ENCODE measurements at places on chromosomes 16 and 17.

- DNase-seq = no peak
These were observed 25.2 kb downstream of the NLRP1 start for GRCh38 chr17:5558815-5559785.

DNA sequence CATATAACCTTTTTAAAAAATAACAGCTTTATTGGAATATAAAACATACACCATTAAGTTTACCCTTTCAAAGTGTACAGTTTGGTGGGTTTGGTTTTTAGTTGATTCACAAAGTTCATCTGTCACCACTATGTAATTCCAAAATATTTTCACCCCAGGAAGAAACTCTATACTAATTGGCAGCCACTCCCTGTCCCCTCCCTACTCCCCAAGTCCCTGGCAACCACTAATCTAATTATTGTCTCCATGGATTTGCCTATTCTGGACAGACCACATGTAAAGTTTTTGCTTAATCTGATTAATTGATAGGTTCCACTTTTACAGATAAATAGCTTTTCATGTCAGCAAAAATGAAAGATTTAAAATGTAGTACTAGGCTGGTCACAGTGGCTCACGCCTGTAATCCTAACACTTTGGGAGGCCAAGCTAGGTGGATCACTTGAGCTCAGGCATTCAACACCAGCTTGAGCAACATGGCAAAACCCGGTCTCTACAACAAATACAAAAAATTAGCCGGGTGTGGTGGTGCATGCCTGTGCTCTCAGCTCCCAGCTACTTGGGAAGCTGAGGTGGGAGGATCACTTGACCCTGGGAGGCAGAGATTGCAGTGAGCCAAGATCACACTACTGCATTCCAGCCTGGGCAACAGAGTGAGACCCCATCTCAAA is 25.0 kb upstream of the MAPK3 start:
- no peak for DNase-seq

GRCh38 chr16:49127103-49127502 is 154.5 kb downstream of the CBLN1 start:
- DNase-seq = no peak

DNA sequence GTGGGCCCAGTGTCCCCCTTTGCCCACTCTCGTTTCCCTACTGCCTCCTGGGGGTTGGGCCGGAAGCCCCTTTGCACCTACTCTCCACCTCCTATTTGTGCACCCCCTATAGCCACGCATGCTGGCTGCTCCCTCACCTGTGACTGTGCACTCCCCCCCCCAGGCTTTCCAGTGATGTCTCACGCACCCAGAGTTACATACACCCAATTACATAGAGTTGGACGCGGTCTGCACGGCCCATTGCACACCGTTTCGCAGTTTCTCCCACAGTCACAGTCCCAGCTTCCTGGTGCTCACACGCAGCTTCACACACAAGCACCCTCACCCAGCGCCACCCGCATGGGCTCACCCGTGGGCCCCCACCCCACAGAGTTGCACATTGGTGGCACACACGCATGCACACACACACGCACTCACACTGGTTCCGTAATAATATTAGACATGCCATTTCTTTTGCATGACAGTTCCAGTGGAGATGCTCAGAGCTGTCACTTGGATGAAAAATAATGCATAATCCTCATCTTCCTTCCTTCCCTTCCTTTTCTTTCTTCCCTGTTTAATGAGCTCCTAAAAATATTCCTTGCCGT is 21.5 kb upstream of the C1QL1 start:
- DNase-seq = no peak

DNA sequence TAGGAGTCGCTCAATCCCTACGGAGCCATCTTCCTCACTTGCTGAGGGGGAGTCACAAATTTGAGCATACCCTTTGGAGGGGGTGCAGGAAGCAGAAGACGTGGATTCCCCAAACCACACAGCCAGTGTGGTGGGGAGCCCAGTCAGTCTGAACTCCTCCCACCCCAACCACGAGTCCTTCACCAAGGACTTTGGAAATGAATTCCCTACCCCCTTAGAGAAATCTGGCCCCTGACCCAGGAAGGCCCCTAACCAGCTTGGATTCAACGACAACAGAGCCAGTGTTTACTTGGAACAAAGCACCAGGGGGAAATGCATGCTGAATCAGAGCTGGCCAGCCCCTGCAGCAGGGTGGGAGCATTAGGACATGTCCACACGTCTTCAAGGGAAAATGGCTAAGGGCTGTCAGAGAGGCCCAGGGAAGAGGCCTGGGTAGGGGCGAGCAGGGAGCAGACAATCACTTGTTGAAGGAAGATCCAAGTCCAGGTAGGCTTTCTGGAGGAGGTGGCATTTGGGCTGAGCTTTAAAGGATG is 5.5 kb upstream of the TMEM92 start:
- no peak for DNase-seq

GRCh38 chr17:82832411-82832810 is 7.4 kb downstream of the ZNF750 start:
- DNase-seq = no peak

DNA sequence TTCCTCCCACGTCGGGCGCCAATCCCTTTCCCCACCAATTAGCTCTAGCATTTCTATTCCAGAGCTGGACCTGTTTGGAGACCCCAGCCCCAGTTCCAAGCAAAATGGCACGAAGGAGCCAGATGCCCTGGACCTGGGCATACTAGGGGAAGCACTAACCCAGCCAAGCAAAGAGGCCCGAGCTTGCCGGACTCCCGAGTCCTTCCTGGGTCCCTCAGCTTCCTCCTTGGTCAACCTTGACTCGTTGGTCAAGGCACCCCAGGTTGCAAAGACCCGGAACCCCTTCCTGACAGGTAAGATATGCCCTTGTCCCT is 5.6 kb upstream of the SPATA20 start:
- no peak for DNase-seq

- peak; percentile 68 for DNase-seq
These were observed 6.8 kb downstream of the PRCD start for GRCh38 chr17:76546556-76547182.

DNA sequence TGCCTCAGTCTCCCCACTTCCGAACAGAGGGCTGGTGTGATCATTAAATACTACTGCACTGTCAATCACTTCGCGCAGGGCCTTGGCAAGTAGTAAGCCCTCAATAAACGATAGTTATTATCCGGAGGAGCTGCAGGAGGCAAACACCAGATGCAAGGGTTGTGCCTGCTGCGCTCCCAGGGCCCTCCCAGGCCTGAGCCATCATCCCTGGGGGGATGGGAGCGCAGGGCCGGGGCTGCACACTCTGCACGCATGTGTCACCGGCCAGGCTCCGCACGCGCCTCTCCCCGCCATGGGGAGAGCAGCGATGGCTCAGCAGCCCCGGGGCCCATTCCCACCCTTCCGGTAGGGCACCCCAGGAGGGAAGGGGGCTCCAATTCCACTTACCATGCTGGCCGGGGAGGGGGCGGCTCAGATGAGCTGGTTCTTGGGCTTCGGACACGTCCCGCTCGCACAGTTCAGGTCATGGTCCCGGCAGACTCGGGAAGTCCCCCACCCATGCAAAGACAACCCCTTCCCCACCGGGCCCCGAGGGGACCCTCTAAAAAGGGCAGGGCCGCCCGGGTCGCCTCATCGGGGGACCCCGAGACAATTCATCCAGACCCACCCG is 681 bp downstream of the XPO6 start:
- peak; percentile 75 for DNase-seq

DNA sequence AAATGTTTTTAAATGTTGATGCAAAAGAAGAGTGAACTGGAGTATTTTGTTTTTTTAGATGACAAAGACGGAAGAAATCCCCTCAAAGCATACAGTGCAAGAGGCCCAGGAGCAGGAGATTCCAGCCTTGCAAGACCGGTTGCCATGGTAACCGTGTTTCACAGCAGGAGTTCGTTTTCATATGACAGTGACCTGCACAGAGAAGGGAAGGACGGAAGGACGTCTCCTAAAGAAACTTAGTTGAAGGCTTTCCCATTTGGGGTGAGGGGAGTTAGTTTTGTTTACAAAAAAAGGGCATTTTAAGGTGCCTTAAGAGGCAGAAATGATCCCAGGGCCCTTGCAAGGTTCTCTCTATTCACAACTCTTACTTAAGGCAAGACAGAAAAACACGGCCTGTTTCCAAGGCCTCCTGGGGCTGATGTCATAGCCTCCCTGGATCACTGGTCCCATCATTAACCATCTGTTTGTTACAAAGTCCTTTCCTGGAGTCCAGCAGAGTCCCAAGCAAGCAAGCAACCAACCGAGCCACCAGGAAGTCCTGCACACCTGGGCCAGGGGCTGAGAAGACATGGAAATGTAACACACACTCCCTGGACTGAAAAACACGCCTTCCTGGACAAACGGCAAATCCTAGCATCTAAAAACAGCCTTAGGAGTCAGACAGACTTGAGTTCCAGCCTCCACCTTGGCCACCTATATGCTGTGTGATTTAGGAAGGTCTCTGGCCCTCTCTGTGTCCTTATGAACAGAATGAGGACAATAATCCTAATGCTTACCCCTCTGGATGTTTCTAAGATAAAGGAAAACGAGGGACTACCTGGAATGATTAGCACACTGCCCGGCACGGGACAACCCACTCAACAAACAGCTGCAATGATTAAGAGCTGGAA is 30.3 kb upstream of the RPH3AL start:
- DNase-seq = peak; percentile 38

GRCh38 chr17:48841395-48841831 is 10.6 kb downstream of the CALCOCO2 start:
- DNase-seq = no peak

- no peak for DNase-seq
These were observed 676 bp downstream of the CPD start for GRCh38 chr17:30379303-30379902.

- no peak for DNase-seq
These were observed 22.3 kb downstream of the HAPSTR1 start for GRCh38 chr16:9113707-9114106.

DNA sequence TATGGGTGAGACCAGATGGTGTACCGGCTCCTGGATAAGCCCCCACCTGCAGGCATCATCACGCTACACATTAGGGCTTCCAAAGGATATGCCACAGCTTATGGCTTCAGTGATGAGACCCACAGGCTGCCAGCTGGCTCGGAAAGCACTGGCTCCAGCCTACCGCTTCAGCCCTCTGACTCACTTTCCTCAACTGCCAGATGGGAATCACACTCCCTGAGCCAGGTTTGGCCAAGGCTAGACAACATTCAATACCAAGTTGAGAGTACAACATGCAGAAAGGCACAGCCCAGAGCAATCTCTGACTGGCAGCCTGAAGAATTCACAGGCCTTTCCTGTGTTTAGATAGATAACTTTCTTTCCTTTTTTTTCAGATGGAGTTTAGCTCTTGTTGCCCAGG is 10.3 kb downstream of the CENPV start:
- DNase-seq = peak; percentile 82

GRCh38 chr17:43679911-43680310 is 18.2 kb upstream of the MEOX1 start:
- DNase-seq = no peak

- no peak for DNase-seq
These were observed 1.6 kb downstream of the MPO start for GRCh38 chr17:58279016-58279711.

DNA sequence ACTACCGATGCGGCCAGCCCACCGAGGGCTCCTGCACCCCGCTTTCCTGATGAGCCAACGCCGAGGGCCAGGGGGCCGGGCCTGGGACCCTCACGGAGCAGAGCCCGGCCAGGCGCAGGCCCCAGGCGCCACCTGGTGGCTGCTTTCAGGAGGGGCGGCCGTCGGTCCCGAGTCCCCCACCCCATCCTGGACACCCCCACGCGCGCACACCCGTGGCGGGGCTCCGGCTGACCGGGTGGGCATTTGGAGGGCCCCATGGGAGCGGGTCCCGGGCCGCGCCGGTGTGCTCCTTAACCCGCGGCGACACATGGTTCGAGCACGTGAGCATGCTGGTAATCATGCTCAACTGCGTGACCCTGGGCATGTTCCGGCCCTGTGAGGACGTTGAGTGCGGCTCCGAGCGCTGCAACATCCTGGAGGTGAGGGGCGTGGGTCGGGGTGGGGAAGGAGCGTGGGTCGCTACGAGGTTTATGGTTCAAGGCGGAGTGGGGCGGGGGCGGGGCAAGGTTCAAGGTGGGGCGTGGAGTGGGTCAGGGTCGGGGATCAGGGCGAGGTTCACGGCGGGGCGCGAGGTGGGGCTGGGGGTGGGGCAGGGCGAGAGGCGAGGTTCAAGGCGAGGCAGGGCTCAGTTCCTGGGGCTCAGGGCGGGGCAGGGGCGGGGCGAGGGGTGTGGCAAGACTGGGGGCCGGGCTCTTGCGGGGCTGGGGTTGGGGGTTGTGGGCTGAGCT is 30.2 kb downstream of the TPSG1 start:
- no peak for DNase-seq

DNA sequence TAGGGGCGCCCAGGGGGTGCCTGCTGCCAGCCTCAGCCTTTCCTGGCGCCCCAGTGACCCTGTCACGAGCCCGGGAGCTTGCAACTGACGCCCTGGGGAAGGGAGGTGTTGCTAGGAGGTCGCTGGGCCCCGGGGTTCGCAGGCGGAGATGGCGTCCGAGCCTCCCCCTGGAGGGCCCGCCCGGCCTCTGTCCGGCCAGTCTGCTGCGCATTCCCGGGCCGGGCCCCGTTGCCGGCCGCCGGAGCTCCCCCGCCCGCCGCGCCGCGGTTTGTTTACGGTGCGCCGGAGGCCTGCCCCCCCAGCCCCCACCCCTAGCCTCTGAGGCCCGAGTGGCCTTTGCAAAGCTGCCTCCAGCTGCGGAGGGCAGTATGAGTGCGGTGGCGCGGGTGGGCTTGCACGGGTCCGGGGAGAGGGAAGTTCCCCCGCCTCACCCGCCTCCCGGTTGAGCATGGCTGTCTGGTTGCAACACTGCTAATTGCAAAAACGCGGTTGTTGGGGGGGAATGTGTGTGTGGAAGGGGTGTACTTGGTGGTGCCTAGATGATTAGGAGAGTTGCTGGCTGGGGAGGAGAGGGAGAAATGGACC is 514 bp downstream of the THRA start:
- no peak for DNase-seq

- DNase-seq = no peak
These were observed 5.0 kb downstream of the MLLT6 start for GRCh38 chr17:38709864-38710603.

DNA sequence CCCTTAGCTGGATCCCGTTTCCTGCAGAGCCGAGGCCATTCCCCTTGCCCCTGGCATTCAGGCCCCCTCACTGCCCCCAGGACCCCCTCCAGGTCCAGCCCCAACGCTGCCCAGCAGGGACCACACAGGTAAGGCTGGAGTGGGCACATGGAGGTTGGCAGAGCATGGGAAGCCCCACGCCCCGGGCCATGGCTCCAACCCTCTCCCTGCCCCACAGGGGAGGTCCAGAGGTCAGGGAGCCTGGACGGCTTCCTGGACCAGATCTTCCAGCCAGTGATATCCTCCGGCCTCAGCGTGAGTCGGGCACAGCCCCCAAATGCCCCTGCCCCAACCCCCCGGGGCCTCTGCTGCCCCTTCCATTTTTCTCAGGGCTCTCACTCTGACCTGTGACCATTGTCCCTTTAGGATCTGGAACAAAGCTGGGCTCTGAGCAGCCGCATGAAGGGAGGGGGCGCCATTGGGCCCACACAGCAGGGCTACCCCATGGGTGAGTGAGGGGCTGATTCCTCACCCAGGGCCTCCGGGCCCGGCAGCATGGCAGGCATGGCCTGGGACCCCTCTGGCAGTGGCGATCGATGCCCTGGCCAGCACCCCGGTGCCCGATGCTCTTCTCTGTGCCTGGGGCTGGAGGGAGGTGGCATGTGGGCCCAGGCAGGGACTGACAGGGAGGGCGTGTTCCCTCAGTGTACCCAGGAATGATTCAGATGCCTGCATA is 18.5 kb upstream of the SMIM5 start:
- no peak for DNase-seq

- no peak for DNase-seq
These were observed 2.0 kb upstream of the ABCC3 start for GRCh38 chr17:50632637-50633036.
